AG10803 (cell line): ENCODE measurements at places on chromosomes 1 and 21.
A peak's percentile ranks its signal among the peaks of the same experiment; 100 is the strongest.

GRCh38 chr1:206005778-206006180, 2.6 kb upstream of the RAB7B start:
- no peak for DNase-seq

- DNase-seq, result peak; percentile 70
These were observed 23.9 kb downstream of the GNAT2 start for GRCh38 chr1:109595531-109595930.

- DNase-seq, result peak; percentile 95
These were observed 3.0 kb upstream of the TUFT1 start for GRCh38 chr1:151537112-151537511.

- DNase-seq, result no peak
These were observed 2.4 kb upstream of the PROX1 start for GRCh38 chr1:213985209-213986019.

DNA sequence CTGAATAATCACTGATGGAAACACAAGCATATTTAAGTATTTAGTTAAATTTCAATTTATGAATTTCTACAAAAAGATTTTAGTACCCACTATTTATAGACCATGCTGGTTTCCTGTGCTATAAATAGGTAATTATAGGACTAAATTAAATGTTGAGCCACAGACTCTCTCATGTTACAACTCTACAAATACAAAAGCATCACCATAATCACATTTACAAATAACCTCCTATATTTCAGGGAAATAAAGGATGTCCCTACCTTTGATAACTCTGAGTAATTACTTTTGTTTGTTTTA, 32.6 kb upstream of the CCDC190 start:
- DNase-seq, result no peak

GRCh38 chr1:208809876-208810275, 565.7 kb upstream of the PLXNA2 start:
- DNase-seq, result no peak

GRCh38 chr1:70961374-70961975, 86.1 kb downstream of the PTGER3 start:
- no peak for DNase-seq

- no peak for DNase-seq
These were observed 107.2 kb upstream of the VAV3 start for GRCh38 chr1:108072212-108072611.

- DNase-seq, result no peak
These were observed 32.1 kb upstream of the TTC34 start for GRCh38 chr1:2833454-2834145.

DNA sequence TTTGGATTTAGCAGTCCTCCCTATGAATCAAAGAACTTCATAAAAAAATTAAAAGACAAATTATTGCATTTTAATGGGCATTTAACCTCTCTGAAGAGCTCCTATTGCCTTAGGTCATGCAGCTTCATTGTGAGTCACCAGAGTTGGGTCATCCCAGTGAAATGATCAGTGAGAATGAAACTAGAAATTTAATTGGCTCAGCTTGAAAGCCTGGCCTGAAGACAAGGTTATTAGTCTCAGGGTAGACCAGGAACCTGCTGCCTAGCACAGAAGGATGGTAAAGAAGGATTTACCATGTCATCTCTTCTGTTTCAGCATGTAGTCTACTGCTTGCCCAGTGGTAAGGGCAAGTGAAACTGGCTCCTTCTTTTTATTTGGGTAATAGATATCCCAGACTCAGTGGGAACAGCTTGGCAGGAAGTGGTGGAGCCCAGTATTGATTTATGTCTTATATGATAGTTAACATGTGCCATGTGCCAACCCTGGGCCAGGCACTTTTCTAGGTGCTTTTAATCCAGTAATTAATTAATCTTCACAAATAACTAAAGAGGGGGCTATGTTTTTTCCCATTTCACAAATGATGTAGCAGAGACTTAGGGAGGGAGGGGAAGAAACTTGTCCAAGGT, 23.6 kb downstream of the LAMC2 start:
- DNase-seq, result peak; percentile 84

GRCh38 chr1:165395478-165395877, 39.0 kb upstream of the LMX1A start:
- no peak for DNase-seq

DNA sequence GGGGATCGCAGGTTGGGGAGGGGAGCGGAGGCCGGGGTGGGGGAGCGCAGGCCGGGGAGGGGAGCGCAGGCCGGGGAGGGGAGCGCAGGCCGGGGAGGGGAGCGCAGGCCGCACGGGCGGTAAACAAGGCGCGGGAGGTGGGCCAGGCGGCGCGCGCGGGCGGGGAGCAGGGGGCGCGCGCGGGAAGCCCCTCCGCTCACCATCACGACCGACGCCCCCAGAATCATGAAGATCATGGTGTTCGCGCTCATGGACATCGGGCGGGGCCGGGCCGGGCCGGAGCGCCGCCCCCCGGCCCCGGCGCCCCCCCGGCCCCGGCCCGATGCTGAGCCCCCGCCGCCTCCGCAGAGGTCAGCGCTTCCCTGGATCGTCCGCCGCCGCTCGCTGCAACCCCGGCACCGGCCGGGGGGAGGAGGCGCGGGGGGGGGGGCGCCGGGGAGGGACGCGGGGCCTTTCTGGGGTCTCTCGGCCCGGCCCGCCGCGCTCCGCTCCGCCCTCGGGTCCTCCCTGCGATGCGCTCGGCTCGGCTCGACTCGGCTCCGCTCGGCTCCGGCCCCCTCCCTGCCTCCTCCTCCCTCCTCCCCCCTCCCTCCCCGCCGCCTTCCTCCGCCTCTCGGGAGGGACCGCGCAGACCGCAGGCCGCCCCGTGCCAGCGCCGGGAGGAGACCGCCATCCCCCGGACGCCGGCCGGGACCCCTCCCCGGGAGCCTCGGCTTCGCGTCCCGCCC, at the start of gene TMEM240:
Gene TMEM240, minus strand, starts transcription at position 535 of the 728 bp plus-strand sequence. Its CDS starts 278 bp downstream, at position 257.
- peak; percentile 73 for DNase-seq

GRCh38 chr1:243827206-243827605, 22.8 kb downstream of the AKT3 start:
- no peak for DNase-seq

DNA sequence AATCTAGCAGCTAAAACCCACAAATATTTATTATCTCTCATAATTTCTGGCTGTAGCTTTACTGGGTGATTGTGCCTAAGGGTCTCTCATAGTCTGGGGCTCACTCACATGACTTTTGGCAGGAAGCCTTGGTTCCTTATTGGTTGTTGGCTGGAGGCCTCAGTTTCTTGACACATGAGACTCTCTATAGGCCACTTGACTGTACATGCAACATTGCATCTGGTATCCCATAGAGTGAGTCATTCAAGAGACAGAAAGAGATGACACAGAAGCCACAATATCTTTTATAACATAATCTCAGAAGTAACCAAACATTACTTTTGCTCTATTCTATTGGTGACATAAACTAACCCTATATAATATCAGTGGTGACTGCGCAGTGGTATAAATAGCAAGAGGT, 128.5 kb upstream of the HNRNPU start:
- DNase-seq, result peak; percentile 20

GRCh38 chr1:21278860-21279845, 11.1 kb downstream of the ECE1 start:
- DNase-seq, result no peak

GRCh38 chr21:45050797-45051489, 23.4 kb upstream of the ADARB1 start:
- DNase-seq, result peak; percentile 88

DNA sequence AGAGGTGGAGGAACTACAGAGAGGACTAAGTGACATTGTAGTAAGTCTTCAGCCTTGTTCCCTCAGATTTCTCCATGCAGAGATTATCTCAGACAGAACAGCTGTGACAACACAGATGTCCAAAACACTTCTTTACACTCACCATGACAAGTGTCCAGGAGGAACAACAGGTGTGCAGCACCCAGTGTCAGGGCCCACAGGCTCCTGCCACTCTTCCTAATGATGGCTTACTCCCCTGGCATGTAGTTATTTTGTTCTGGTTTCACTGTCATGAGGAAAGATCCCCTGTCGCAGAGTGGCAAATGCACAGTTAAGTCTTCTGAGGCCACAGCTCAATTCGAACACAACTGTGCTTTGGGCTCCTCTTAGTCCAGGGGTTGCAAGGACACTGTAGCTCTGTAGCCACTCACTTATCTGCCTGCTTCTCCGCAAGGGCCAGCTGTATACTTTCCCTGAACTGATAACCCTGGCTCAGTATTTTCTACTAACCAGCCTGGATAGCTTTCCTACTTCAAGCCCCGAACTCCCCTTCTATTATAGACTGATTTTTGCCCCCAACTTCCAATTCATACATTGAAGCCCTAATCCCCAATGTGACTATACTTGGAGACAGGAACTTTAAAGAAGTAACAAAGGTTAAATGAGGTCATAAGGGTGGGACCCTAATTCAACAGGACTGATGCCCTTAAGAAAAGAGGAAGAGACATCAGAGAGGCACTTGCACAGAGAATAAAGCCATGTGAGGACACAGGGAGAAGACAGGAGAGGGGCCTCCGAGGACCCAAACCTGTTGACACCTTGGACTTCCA, 11.1 kb downstream of the PDZK1 start:
- no peak for DNase-seq

DNA sequence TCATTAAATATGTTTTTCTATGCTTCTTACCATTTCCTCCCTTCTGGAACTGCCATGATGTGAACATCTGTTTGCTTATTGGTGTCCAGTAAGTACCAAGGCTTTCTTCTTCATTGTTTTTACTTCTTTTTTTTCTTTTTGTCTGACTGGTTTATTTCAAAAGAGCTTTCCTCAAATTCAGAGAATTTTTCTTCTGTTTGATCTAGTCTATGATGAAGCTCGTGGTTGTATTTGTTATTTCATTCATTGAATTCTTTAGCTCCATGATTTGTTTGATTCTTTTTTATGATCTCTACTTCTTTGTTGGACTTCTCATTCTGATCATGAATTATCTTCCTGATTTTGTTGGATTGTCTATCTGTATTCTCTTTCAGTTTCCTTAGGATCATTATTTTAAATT, 49.5 kb upstream of the PKN2 start:
- DNase-seq, result no peak

GRCh38 chr1:221724931-221725605, 16.8 kb downstream of the DUSP10 start:
- DNase-seq, result peak; percentile 75

DNA sequence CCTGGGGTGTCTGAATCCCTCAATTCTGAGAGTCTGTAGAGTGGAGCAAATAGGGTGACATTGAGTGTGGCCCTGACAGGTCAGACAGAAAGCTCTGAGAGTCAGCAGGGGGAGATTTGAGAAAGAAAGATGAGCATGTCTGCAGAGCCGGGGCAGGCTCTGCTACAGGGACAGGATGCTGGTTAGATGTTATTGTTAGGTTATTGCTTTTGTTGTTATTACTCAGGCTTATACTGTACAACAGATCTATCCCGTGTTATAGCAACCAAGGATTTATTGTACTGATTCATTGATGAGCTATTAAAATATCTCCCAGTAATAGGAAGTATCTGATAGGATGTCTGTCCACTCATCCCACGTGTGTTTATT, 59.5 kb downstream of the NFASC start:
- DNase-seq, result no peak
